ENCODE measurements at places on chromosomes 5 and 9.
A peak's percentile ranks its signal among the peaks of the same experiment; 100 is the strongest.

- peak; percentile 86 for DNase-seq
Measured at GRCh38 chr5:62305715-62306322, at the start of gene KIF2A. Gene KIF2A, plus strand, starts transcription at chr5:62306206. Its CDS starts 267 bp downstream, at chr5:62306473.

DNA sequence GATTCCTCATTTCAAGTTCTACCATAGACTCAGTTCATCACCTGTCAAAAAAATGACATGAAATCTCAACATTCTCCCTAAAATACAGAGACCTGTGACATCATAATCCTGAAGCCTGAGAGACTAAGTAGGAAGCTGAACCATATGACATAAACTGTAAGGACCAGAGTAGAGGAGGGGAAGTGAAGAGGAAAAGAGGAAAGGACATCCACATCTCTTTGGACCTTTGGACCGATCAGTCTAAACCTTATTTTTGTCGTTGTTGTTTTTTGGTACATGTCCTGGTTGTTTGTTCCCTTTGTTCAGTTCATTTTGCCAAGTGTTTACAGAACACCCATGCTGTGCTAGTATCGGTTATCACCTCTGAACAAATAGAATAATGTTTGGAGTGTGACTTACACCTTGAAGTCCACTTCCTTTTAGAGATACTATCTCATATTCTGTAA lies 41.9 kb downstream of the LURAP1L start:
- no peak for DNase-seq

DNA sequence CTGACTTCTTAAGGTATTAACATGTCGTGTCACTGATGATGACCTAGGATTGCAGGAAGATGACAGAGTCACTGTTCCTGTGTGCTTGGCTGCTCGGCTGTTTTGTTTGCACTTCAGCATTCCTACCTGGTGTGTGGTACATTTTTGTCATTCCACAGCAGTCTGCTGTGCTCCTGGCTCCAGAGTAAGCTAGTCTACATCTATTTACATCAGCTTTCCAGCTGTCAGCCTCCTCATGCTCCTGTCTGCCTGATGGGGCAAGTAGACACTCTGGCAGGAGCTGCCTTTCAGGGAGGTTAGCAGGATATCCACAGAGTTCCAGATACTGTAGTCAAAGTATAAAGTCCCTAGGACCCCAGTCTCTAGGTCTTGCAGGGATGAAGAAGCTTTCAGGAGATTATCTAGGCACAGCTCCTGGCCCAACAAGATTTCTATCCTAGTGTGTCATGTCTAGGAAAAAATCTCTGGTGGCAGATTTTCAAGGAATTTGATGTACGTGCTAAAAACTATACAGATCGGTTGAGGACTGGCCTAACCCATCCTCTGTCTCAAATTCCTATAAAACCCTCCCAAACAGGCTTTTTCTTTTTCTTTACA lies 28.4 kb downstream of the RUSC2 start:
- no peak for DNase-seq

- DNase-seq: no peak
Measured at GRCh38 chr5:72171667-72172066, 64.4 kb downstream of the MAP1B start.

GRCh38 chr9:90044263-90044662 lies 439.5 kb downstream of the GADD45G start:
- no peak for DNase-seq

DNA sequence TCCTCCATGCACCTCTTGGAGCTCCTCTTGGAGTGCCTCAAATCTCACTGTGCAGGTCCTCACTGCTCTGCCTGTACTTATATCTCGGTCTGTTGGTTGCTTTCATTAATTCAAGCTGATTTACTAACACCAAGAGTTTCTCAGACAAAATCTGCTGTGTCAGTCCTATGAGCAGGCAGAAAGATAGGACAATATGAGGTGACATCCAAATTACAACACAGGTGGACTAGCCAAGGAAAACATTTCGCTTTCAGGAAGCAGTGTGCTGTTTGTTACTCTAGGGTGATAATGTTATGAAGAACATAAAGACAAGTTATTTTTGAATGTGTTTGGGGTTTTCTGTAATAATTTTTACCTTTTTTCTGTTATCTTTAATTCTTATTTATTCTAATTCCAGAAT lies 264.1 kb upstream of the ANKH start:
- DNase-seq: no peak

GRCh38 chr5:147063943-147064342 lies 170.9 kb upstream of the STK32A start:
- DNase-seq: no peak

DNA sequence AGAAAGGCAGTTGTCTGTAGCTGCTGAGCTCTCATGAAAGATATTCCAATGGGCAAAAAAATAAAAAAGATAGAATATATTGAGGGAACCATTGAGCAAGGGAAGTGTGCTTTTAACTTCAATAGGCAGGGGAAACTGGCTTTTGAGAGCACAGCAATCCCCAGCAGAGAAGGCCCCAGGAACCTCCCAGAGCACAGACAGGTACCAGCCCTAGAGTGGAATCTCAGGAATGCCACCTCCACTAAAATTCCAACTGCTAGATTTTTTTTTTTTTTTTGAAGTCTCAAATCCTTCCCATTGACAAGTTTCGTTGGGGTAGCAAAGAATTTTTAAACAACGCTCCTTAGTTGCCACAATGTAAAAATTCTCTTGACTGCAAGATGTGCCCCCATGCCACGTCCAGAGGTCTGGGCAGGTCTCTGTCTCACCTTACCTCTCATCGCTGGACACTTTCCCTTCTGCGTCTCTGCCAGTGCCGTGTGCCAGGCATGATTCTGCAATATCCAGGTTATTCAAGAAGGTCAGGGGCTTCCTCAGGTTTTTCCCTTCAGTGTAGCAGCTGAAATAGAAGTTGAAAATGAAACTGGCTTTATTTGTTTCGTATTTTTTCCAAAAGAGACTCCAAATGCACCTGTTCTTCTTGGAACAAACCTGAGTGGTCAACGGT lies 64.2 kb upstream of the IRX1 start:
- no peak for DNase-seq
